ENCODE measurements at places on chromosomes 12 and 14.

- no peak for DNase-seq
Observed at GRCh38 chr14:33835261-33835655, 115.6 kb downstream of the EGLN3 start.

GRCh38 chr12:75805320-75805719 lies 226.3 kb downstream of the PHLDA1 start:
- DNase-seq = no peak

- no peak for DNase-seq
Observed at GRCh38 chr14:99325591-99325990, 53.6 kb upstream of the BCL11B start.

DNA sequence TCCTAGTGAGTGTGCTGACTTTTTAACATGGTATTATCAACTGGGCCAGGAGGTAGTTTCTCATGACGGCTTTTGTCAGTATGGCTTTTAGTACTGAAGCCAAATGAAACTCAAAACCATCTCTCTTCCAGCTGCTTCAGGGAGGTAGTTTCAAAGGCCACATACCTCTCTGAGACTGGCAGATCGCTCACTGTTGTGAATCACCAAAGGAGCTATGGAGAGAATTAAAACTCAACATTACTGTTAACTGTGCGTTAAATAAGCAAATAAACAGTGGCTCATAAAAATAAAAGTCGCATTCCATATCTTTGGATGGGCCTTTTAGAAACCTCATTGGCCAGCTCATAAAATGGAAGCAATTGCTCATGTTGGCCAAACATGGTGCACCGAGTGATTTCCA lies 141.1 kb downstream of the HMGA2 start:
- DNase-seq = no peak

- DNase-seq = no peak
Observed at GRCh38 chr12:34390171-34390841, 368.0 kb downstream of the ALG10 start.

- no peak for DNase-seq
Observed at GRCh38 chr14:36221112-36221511, 44.6 kb upstream of the PTCSC3 start.

DNA sequence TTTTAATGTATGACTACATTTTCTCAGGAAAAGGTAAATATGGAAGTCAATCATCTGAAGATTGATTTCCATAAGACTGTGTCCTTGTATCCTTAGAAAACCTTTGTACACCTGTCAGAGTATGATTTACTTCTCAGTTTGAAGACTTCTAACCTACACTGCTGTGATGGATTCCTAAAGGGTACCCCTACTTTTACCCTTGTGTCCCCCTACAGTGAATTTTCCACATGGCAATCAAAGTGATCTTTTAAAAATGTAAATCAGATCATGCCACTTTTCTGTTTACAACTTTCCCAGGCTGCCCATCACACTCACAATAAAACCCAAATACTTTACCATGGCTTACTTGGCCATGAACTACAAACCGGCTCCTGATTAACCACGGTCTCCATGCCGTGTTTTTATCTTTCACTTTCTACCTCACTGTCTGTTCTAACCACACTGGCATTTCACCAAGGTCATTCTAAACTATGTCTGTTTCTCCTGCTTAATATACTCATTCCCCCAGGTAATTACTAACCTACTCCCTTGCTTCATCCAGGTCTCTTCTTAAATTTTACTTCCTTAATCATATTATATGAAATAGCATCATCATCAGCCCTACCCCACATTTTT lies 8.1 kb downstream of the DNAI7 start:
- peak; percentile 18 for DNase-seq

- no peak for DNase-seq
Observed at GRCh38 chr14:50320283-50320682, 8.2 kb downstream of the DMAC2L start.

DNA sequence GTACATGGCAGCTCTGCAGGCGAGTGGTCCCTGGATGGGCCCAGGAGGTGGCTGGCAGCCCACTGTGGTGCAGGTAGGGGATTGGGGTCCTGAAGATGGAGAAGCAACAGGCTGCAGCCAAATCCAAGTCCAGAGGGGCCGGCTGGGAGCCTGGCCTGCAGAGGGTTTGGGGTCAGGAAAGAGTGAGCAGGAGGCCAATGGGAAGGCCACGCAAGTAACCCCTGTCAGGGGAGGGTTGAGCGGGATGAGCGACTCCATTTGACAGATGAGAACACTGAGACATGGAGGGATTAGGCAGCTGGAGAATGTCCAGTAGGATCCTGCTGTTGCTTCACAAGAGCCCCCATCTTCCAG lies 136.0 kb downstream of the BCL11B start:
- no peak for DNase-seq

DNA sequence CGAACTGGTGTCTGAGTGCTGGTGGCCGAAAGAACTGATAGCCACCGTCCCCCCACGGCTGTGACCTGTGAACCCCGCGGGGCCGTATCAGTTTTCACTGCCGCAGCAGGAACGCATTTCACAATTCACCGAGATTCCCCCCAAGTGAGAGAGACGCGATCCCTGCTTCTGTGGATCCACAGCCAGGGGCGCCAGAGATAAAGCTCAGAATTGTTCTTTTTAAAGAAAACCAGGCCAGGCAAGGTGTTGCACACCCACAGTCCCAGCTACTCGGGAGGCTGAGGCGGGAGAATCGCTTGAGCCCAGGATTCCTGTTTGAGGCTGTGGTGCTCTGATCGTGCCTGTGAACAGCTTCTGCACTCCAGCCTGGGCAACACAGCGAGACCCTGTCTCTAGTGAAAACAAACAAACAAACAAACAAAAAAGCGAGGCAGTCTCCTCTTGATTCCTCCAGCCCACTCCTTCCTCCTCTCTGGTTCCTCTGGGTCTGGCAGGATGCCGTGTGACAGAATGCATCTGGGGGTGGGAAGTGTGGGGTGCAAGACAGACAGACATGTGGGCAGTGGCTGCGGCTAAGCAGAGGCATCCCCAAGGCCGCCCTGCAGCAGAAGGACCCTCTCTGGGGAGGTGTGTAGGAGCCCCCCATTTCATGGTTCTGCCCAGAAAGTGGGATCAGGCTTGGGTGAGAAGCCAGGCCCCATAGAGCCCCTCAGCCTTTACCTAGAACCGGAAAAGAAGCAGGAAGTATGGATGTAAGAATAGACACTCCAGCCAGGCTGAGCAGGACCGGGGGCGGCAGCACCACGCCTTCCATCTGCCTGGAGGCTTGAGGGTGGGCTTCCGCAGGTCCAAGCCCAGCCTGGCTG lies 39.2 kb upstream of the PPP1R13B start:
- DNase-seq = no peak

GRCh38 chr14:36655963-36656686 lies 5.5 kb upstream of the PAX9 start:
- DNase-seq = no peak

DNA sequence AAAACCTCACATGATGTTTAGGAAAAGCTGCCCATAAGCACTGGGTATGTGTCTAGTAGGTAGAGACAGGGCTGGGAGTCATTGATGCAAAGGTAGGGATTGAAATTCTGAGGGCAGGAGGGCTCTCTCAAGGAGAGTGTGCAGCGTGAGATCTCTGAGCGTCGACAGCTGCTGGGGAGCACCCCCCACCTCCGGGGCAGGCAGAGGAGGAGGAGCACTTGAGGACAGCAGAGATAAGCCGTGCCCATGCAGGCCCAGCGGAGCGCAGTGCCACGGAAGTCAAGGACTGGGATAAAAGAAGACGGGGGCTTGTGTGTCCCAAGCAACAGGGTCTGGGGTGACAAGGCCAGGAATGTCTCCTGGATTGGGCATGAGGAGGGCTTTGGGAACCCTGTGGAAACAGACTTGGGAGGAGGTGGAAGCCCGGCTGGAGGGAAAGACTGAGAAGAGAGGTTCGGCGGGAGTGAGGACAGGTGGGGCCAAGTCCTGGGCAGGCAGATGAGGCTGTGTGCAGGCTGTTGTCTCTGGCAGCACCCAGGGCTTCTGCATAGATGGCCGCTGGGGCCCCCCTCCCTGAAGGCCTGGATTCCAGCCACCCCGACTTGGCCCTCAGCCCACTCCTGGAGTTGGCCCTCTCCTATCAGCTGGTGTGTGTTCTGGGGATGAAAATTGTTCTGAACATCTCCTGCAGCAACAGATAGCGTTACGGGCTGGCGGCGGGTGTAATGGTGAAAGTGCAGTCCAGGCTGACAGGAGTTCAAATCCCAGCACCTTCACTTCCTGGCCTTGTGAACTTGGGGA lies 1.9 kb downstream of the CACNA2D4 start:
- DNase-seq = no peak

GRCh38 chr12:19239616-19240234 lies 110.2 kb downstream of the PLEKHA5 start:
- DNase-seq = peak; percentile 54

- DNase-seq = peak; percentile 52
Observed at GRCh38 chr12:91811481-91812287, 334.0 kb downstream of the BTG1 start.

DNA sequence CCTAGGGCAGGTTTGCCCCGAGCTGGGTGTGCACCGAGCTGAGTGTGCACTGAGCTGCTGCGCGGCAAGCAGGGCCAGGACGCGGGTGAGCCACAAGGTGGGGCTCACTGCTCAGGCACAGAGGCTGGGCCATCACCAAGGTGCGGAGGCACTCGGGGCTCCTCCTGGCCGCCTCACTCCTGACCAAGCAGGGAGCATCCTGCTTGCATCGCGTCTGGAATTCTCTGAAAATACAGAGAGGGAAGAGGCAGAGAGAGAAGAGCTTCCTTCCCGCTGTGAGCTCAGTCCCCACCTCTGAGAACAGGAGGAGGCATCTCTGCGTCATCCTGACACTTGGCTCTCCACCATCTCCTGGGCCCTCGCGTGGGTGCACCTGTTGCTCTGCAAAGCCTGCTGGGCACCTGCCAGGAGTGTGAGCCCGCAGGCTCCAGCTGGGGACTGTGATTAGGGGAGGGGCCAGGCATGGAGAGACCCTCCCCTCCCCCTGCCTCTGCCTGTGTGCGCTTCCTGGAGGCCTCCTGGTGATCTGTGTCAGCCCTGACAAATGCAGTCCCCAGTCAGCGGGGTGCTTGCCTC lies 116.3 kb downstream of the GLT1D1 start:
- peak; percentile 46 for DNase-seq

- DNase-seq = peak; percentile 10
Observed at GRCh38 chr12:51536159-51536558, 54.9 kb upstream of the SCN8A start.

- DNase-seq = no peak
Observed at GRCh38 chr12:6444031-6444430, 724 bp upstream of the CD27 start.

DNA sequence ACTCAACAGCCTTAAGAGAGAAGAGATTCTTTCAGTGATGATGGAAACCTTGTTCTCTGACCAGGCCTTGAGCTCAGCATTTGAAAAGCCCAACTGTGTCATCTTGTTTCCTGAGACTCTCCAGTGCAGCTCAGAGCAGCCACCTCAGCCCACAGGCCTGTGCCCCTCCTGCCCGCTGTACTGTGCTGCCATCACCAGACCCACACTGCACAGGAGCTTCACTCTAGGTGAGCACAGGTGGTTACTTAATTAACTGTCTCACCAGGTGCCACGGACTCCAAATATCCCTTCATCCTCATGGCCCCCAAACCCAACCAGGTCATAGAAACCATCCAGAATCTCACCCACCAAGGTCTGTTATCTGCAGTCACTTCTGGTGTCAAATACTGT lies 51.3 kb downstream of the JAG2 start:
- no peak for DNase-seq

- DNase-seq = no peak
Observed at GRCh38 chr14:86626530-86626929, 1096.6 kb downstream of the FLRT2 start.

GRCh38 chr12:60872850-60873713 lies 1277.3 kb downstream of the SLC16A7 start:
- DNase-seq = no peak

GRCh38 chr12:41074473-41074769 lies 113.7 kb upstream of the PDZRN4 start:
- no peak for DNase-seq

DNA sequence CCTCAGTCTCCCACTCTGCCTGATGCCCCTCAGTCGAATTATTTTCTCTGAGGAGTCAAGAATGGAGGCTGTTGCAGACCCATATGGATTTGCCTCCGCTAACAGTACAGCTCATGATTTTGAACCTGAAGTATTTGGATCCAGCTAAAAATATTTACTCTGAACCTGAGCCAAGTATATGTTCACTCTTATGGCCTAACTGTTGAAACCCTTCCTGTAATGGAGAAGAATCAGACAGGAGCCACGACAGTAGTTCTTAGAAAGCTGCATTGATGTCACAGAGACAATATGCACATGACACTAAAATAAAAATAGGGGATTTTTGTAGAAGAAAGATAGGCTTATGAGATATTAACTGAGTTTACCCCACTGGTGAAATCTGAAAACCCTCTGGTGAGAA lies 1128.3 kb upstream of the FLRT2 start:
- no peak for DNase-seq

DNA sequence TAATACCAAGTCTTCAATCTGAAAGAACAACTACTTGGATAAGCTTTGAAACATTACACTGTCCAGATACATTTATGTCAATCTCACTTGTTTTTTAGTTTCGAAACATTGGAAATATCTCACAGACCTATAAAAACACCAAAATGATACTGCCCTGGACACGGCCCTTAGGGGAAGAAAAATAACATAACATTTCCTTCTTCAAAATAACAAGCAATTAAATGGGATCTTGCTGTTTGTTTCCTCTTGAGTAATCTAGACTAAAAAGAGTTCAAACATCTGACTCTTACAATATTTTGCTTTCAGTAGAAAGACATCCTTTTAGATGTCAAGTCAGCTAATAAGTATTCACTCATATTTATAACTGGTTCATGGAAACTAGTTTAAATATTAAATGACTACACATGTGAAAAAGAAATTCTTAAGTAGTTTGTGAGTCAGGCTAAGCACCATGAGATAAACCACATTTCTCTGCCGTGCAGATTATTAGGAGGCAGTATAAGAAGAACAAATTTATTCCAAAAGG lies 87.5 kb downstream of the EPS8 start:
- DNase-seq = peak; percentile 25

DNA sequence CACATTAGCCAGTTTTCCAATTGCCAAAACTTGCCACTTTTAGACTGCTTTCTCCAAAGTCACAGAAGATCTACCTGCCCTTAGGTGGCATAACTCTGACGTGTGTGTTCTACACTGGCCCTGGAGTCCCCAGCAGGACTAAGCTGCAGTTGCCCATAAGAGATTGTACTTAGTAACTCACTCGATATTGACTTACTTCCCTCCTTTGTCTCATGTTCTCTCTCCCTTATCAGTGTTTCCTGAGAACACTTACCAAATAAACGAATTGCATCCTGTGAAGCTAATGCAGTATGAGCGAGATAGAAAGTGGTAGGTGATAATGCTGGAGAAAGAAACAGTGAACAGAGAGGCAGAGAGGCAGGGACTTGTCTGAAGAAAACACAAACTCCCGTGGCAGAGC lies 117.2 kb downstream of the NUAK1 start:
- no peak for DNase-seq

DNA sequence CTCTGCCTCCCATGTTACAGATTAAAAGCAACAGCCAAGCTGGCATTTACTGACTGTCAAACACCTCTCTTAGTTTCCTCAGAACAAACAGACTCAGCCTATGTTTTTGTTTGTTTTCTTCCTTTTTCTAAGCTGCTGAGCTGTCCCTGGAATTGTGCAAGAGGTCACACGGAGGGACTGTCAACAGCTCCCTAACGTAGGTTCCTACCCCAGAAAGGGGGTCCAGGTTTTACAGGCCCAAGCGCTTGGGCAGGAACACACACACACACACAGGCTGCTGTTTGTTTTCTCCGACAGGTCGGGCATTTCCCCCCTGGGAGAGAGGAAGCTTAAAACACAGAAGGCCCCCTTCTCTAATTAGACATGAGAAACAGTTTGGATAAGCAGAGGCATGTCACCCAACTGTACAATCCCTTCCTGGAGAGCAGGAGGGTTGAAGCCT lies 739.6 kb upstream of the TBX3 start:
- no peak for DNase-seq

GRCh38 chr14:77318006-77318553 lies 2.6 kb downstream of the POMT2 start:
- peak; percentile 38 for DNase-seq

All from HT1080 (cell line).